Stimulated activated CD8-positive, alpha-beta memory T cell treated with anti-CD3 and anti-CD28 coated beads, Interleukin-12 subunit alpha, Interleukin-12 subunit beta, amount 100 ng/mL, for 1 hour (primary cell): ENCODE measurements at places on chromosomes 6 and 20.

DNA sequence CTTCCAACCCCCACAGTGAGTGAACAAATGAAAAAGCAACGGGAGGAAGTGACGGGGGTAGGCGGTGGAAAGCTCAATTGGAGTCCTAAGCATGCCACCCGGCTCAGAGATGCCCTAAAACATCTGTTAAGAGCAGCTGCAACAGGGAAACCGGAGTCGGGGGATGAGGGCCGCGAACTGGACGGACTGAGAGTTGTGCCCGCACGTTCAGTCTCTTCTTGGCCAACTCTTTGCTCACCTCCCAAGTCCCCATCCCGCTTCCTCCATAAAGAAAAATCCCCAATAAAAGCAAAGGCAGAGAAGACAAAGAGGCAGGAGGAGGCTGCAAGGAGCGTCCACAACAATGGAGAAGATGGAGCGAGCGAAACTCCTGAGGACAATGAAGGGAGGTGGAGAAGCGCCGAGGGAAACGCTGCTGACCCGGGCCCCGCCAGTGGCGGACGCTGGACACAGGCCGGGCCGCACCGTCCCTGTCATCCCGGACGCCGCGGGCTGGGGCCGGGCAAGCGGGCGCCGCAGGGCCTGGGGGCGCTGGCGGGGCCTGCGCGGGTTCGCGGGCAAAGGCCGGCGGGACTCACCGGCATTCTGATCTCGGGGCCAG, 600 bp downstream of the SEC63 start:
- DNase-seq, result peak; percentile 33

- DNase-seq, result no peak
These were observed 26.3 kb downstream of the MAPK14 start for GRCh38 chr6:36053878-36054277.

GRCh38 chr6:7475081-7475480, 66.4 kb upstream of the DSP start:
- no peak for DNase-seq

DNA sequence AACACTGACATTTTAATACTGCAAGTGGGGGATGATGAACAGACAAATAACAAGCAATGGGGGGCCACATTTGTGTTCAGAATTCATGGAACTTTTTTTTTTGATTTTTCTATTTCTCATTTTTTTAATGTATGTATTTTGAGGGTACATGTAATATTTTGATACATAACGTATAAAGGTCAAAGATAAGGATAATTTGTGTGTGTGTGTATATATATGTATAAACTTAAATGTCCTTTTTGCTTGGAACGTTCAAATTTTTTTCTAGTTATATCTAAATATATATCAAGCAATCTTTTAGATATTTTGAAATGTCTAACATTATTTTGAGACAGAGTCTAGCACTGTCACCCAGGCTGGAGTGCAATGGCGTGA, 12.3 kb upstream of the ZNF311 start:
- no peak for DNase-seq

GRCh38 chr6:90098001-90098531, 198.6 kb downstream of the BACH2 start:
- no peak for DNase-seq

DNA sequence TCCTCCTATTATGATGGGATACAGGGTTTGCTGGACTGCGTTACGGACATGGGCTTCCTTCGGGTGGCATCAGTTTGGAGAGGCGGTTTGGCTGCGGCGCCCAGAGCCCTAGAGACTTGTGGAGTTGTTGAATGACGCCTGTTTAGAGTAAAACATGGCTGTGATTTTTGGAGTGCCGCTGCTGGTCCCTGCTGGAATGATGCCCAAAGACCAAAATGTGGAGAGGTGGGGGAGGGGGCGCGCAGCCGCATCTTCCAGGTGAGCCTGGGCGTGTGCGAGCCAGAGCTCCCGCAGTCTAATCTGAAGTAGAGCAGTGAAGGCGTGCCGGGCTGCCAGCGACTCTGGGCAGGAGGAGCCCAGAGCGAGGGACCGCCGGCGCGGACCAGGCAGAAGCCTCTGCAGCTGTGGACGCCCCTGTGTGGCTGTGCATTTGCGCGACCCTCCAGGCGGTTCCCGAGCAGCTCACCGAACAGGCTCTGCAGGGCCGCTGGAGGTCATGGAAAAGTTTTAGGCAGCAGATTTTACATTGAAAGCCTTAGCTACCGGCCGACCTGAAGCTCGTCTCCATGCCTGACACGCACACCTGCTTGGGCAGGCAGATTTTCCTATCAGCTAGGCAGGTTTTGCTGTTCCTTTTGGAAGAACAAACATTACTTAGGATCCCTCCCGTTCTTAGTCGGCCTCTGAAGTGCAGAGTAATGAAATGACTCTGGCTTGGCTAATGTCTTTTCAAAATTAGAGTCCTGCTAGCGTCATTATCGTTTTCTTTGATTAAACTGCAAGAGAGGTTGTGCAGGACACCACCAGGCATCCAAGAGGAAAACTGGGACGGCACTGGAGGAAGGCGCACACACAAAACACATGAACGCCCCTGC, 298.2 kb downstream of the PHACTR1 start:
- no peak for DNase-seq

GRCh38 chr6:130708338-130708737, 118.9 kb upstream of the SMLR1 start:
- no peak for DNase-seq

GRCh38 chr20:63430891-63431290, 41.6 kb downstream of the KCNQ2 start:
- DNase-seq, result no peak

GRCh38 chr6:155147958-155148663, 115.7 kb upstream of the CLDN20 start:
- DNase-seq, result no peak

GRCh38 chr20:6663104-6663503, 104.4 kb upstream of the BMP2 start:
- no peak for DNase-seq

- no peak for DNase-seq
These were observed 11.0 kb upstream of the TIAM2 start for GRCh38 chr6:154984146-154984545.

DNA sequence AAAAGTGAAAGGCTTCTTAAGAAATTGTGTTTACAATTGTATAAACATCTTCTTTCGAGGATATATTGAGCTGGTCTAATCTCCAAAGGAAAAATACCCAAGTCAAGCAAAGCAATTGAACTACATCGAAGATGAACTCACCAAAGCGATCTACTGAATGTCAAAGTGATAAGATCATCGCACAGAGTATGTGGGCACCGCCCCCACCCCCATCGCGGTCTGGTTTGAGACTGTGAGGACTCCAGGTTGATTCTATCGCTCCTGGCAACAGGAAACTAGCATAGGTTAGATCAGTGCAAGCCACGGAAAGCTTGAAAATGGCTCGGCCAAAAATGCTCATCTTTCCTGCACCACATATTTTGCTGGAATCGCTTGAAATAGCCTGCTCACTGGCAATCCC, 133.2 kb upstream of the RPS6KA2 start:
- DNase-seq, result peak; percentile 35

DNA sequence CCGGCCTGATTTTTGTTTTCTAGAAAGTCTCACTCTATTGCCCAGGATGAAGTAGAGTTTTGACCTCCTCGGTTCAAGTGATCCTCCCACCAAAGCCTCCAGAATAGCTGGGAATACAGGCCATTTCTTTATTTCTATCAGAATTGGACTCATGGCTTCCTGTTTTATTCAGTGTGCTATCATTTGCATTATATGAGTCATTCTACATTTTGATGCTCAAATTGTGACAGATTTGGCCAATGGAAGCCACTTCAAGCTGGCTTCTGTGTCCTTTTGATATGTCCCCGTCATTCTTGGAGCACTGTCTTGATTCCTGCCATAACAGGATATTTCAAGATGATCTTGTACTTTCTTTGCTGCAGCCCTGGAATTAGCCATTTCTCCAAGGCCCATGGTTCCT, 75.1 kb downstream of the CNBD2 start:
- DNase-seq, result no peak

DNA sequence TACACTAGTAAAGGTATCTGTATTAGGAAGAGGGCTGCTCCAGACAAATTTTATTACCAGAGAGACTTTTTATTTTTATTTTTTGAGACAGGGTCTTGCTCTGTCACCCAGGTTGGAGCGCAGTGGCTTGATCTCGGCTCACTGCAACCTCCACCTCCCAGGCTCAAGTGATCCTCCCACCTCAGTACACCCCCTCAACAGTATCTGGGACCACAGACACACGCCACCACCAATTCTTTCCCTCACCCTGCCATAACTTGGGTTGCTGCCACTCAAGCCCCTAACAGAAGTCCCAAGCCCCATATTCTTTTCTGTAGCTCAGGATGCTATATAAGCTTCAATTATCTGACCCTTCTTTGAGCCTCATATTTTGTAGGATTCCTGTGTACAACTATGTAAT, 6.9 kb downstream of the BCL2L1 start:
- DNase-seq, result no peak

- DNase-seq, result no peak
These were observed 7.2 kb upstream of the PRR18 start for GRCh38 chr6:166315436-166315835.

- no peak for DNase-seq
These were observed 63.7 kb downstream of the RNGTT start for GRCh38 chr6:88899569-88900316.

DNA sequence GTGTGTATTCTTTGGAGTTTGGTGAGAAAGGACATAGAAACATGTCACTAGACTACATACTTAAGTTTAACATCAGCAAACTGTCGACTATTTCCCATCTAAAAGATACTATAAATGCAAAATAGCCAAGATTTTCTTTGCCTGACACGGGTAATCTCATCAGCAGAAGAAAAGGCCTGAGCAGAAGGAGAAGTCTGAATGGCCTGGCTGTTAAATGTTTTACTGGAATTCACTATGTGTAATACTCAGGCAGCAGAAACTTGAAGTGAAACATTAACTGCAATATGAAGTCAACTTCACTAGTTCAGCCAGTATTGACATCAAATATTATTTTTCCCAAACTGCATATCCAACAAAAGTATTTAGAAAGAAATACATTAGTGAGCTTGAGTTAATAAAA, 6.4 kb upstream of the DSE start:
- no peak for DNase-seq

DNA sequence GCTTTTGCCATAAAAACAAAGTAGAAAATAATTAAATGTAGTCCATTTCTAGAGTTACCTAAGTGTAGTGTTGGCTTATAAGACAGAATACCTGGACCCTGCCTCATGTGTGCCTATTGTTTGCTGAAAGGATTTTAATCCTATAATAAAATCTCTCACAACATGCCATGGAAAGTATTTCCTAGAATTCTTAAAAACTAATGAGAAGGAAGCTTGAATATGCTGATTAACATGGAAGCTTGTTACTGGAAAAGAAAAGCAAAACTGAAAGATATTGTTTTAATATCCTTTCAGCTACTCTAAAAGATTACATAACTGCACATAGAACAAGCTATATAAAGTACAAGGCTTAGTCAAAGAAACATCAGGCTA, 18.0 kb upstream of the FAM135A start:
- no peak for DNase-seq

- no peak for DNase-seq
These were observed 176.9 kb upstream of the GGTLC1 start for GRCh38 chr20:24165301-24166122.

DNA sequence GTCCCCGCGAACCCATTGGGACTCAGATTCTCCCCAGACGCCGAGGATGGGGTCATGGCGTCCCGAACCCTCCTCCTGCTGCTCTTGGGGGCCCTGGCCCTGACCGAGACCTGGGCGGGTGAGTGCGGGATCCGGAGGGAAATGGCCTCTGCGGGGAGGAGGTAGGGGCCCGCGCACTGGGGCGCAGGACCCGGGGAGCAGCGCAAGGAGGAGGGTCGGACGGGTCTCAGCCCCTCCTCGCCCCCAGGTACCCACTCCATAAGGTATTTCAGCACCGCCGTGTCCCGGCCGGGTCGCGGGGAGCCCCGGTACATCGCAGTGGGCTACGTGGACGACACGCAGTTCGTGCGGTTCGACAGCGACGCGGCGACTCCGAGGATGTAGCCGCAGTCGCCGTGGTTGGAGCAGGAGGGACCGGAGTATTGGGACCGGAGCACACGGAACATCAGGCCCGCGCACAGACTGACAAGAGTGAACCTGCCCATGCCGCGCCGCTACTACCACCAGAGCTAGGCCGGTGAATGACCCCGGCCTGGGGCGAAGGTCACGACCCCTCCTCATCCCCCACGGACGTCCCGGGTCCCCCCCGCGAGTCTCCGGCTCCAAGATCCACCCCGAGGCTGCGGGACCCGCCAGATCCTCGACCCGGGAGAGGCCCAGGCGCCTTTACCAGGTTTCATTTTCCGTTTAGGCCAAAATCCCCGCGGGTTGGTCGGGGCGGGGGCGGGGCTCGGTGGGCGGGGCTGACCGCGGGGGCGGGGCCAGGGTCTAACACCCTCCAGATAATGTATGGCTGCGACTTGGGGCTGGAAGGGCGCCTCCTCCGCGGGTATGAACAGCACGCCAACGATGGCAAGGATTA, 15.7 kb upstream of the HLA-A start:
- peak; percentile 77 for DNase-seq

- no peak for DNase-seq
These were observed 57.3 kb downstream of the DLL1 start for GRCh38 chr6:170233286-170234205.

- peak; percentile 57 for DNase-seq
These were observed at the start of gene OGFR for GRCh38 chr20:62804627-62805154. OGFR (plus strand) TSS chr20:62804835; CDS start chr20:62804860, 25 bp downstream.

GRCh38 chr6:157260735-157261410, 62.4 kb downstream of the TMEM242 start:
- DNase-seq, result no peak

GRCh38 chr6:43798688-43799444, 28.9 kb downstream of the VEGFA start:
- no peak for DNase-seq

GRCh38 chr6:22027040-22027725, 269.7 kb downstream of the PRL start:
- no peak for DNase-seq

DNA sequence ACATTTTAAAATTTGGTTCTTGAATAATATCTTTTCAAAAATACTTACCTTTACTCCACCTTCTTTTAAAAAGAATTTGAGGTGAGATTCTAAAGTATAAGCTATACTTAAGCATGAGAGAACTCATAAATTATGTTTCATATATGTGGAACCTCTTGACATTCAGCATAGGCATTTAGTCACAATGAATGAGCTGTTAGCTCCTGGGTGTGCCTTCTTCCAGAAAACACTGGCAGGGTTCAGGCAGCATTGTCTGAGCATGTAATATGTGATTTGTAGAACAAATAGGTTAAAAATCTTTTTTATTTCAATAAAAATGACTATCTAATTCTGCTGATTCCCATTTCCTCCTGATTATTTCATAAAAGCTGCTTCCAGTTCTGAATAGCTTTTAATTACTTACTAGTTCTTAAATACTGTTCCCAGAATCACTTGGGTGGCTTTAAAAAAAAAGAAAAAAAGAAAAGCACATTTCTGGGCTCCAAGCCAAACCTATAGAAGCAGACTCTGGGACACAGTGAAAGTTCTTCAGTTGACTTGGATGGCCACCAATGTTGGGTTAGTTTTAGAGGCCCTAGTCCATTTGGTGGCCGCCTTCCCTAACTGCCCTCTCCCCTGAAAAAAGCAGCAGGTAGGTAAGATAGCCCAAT, 20.2 kb downstream of the RNF8 start:
- DNase-seq, result no peak
